Mucosa of gallbladder (tissue), 1 donor: ENCODE measurements at places on chromosomes 16 and 17. TPM values are rescaled to one million over a fixed set of nuclear protein-coding genes. Genes with fewer than 3 reads are reported as not detected.

SETD6 gene
- 24.3 TPM for total RNA-seq

CLEC18C gene
- total RNA-seq: 0.98 TPM

ADCY7 gene
- 46.0 TPM for total RNA-seq

CCDC200 gene
- not detected for total RNA-seq

PLXDC1 gene
- total RNA-seq: 21.2 TPM

VAT1L gene
- total RNA-seq: 12.2 TPM

KRT24 gene
- total RNA-seq: 0.17 TPM

PRSS27 gene
- total RNA-seq: 0.52 TPM

TBC1D3 gene
- total RNA-seq: not detected

TGFB1I1 gene
- total RNA-seq: 85.5 TPM

RPL13 gene
- total RNA-seq: 1,696 TPM

HSD11B2 gene
- total RNA-seq: 29.1 TPM

DLX4 gene
- not detected for total RNA-seq

TLCD3B gene
- total RNA-seq: not detected

RPS15A gene
- 899 TPM for total RNA-seq

SCARF1 gene
- total RNA-seq: 13.2 TPM

ITGAD gene
- 0.09 TPM for total RNA-seq

PIRT gene
- 0.32 TPM for total RNA-seq

KRTAP3-2 gene
- not detected for total RNA-seq

SYNGR3 gene
- 1.4 TPM for total RNA-seq

TMEM235 gene
- total RNA-seq: not detected

GPR142 gene
- 0.20 TPM for total RNA-seq

IL17C gene
- not detected for total RNA-seq

VTN gene
- 424 TPM for total RNA-seq

TBC1D3D gene
- total RNA-seq: 0.58 TPM

KIF18B gene
- 1.4 TPM for total RNA-seq

TMIGD1 gene
- total RNA-seq: not detected

RRN3 gene
- total RNA-seq: 25.5 TPM

SLC5A2 gene
- 3.7 TPM for total RNA-seq

HSD17B1 gene
- total RNA-seq: 2.4 TPM

PSMB3 gene
- total RNA-seq: 119 TPM

ACE gene
- 22.8 TPM for total RNA-seq

SDR42E1 gene
- 10.5 TPM for total RNA-seq

SHISA6 gene
- 0.75 TPM for total RNA-seq

CARD14 gene
- 0.29 TPM for total RNA-seq

KCNJ12 gene
- 2.4 TPM for total RNA-seq

KRTAP2-3 gene
- not detected for total RNA-seq

ATP2A1 gene
- 0.83 TPM for total RNA-seq
